Cardiac muscle cell (in vitro differentiated cells and primary cell): ENCODE measurements at places on chromosomes 12 and 14. TPM values are rescaled to one million over a fixed set of nuclear protein-coding genes. Genes with fewer than 3 reads are reported as not detected.
A peak's percentile ranks its signal among the peaks of the same experiment; 100 is the strongest.

- no peak overlapping the region for H3K4me3 ChIP-seq
- no peaks in the 10 kb centered on the region for H3K27me3 ChIP-seq
- H3K27ac ChIP-seq: no peak overlapping the region
- no peaks in the 10 kb centered on the region for H3K36me3 ChIP-seq
- H3K4me1 ChIP-seq: peaks cover 3% of the 10 kb centered on the region
Observed at GRCh38 chr12:9711664-9712063, 21.2 kb downstream of the CLECL1 start.

GRCh38 chr12:78641837-78642423 is 222.6 kb upstream of the SYT1 start:
- peaks cover 9% of the 10 kb centered on the region for H3K27me3 ChIP-seq
- no peaks in the 10 kb centered on the region for H3K4me1 ChIP-seq
- no peak for DNase-seq
- H3K4me3 ChIP-seq: no peak overlapping the region
- no peak overlapping the region for H3K27ac ChIP-seq
- H3K36me3 ChIP-seq: no peaks in the 10 kb centered on the region

GRCh38 chr14:23577710-23578392 is 739 bp downstream of the JPH4 start:
- no peaks in the 10 kb centered on the region for H3K36me3 ChIP-seq
- H3K4me1 ChIP-seq: peaks cover 5% of the 10 kb centered on the region
- peak overlapping the region; percentile 23 for H3K4me3 ChIP-seq
- H3K27me3 ChIP-seq: peaks cover 53% of the 10 kb centered on the region
- H3K27ac ChIP-seq: no peak overlapping the region
- DNase-seq: no peak

- no peak overlapping the region for H3K4me3 ChIP-seq
- no peak overlapping the region for H3K27ac ChIP-seq
- H3K27me3 ChIP-seq: no peaks in the 10 kb centered on the region
- no peaks in the 10 kb centered on the region for H3K4me1 ChIP-seq
- H3K36me3 ChIP-seq: no peaks in the 10 kb centered on the region
Observed at GRCh38 chr12:67988601-67989021, 636 bp upstream of the IFNG-AS1 start.

DNA sequence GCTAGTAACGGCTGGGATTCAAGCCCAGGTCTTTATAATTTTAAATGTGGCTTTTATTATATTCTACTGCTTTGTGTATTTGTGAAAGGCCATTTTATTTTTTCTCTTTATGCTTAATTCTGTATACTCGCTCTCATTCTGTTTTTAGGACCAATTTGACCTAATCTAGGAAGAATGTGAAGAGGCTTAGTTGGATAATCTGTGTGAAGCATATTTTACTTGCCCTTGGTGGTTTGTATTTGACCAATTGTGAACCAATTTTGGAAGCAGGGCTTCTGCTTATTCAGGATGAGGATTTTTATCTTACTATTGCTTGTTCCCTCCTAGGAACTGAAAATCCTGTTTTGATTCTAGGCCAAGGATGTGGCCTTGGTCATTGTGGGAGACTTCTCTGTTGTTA is 113.1 kb downstream of the TTC6 start:
- H3K36me3 ChIP-seq: no peaks in the 10 kb centered on the region
- DNase-seq: no peak
- peaks cover 6% of the 10 kb centered on the region for H3K27me3 ChIP-seq
- no peak overlapping the region for H3K27ac ChIP-seq
- no peaks in the 10 kb centered on the region for H3K4me1 ChIP-seq

- no peak overlapping the region for H3K4me3 ChIP-seq
- H3K27ac ChIP-seq: no peak overlapping the region
- no peak for DNase-seq
- no peaks in the 10 kb centered on the region for H3K27me3 ChIP-seq
- H3K4me1 ChIP-seq: peaks cover 18% of the 10 kb centered on the region
Observed at GRCh38 chr12:32120419-32120818, 13.8 kb downstream of the BICD1 start.

DNA sequence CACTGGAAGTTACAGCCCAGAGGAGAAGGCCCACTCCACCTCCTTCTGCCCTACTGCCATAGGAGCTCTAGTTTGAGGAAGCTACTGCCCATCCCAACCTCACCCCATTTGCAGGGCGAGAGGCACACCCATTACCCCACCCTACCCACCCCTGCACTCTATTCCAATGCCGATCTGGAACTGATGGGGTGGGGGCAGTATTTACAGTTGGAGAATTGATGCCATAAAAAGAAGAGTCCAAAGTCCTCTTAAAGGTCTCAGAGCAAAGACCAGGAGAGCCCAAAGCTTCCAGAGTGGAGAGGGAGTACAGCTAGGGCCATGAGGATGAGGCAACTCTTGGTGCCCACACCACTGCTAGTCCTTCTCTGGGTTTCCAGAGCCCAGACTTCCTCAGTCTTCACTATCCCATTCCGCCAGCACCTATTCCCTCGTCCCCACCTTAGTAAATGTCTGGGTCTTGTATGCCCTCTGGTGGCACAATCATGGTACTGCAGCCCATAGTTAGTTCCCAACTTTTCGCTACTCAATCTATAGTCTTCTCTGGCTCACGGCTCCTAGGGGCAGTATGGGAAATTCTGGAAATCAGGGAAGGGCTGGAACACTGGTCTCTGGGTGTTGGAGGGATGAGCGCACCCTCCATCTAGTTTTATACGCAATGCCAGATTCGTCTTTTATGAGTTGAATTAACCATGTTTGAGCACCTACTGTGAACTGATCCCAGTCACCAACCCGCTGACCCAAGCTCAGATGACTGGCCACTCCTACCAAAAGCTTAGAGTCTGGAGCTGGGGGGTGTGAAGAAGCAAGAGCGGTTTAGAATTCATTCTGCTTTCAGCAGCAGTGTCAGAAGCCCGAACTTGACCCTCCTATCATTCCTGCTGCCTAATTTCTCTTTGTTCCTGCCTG is 6.9 kb upstream of the ADCY6 start:
- no peaks in the 10 kb centered on the region for H3K4me1 ChIP-seq
- H3K27ac ChIP-seq: no peak overlapping the region
- no peak overlapping the region for H3K4me3 ChIP-seq
- DNase-seq: peak; percentile 87
- H3K36me3 ChIP-seq: no peaks in the 10 kb centered on the region

Gene FSCB
- 0.04 TPM in 1 of 2 replicates, not detected in the other for total RNA-seq

Gene TAC3
- 1.4 and 3.5 TPM in 2 replicates for total RNA-seq

Gene DENND5B
- total RNA-seq: 85.4 and 121 TPM in 2 replicates

- H3K27ac ChIP-seq: no peak overlapping the region
- DNase-seq: no peak
- H3K36me3 ChIP-seq: no peaks in the 10 kb centered on the region
Observed at GRCh38 chr12:9084417-9084816, 31.3 kb downstream of the A2M start.

- no peaks in the 10 kb centered on the region for H3K4me1 ChIP-seq
- DNase-seq: no peak
- no peak overlapping the region for H3K4me3 ChIP-seq
- H3K36me3 ChIP-seq: no peaks in the 10 kb centered on the region
Observed at GRCh38 chr12:100830003-100830795, 35.6 kb downstream of the ANO4 start.

GRCh38 chr12:14994610-14995009 is 21.8 kb downstream of the PDE6H start:
- H3K4me1 ChIP-seq: no peaks in the 10 kb centered on the region
- H3K4me3 ChIP-seq: no peak overlapping the region
- H3K36me3 ChIP-seq: no peaks in the 10 kb centered on the region
- no peak for DNase-seq

DNA sequence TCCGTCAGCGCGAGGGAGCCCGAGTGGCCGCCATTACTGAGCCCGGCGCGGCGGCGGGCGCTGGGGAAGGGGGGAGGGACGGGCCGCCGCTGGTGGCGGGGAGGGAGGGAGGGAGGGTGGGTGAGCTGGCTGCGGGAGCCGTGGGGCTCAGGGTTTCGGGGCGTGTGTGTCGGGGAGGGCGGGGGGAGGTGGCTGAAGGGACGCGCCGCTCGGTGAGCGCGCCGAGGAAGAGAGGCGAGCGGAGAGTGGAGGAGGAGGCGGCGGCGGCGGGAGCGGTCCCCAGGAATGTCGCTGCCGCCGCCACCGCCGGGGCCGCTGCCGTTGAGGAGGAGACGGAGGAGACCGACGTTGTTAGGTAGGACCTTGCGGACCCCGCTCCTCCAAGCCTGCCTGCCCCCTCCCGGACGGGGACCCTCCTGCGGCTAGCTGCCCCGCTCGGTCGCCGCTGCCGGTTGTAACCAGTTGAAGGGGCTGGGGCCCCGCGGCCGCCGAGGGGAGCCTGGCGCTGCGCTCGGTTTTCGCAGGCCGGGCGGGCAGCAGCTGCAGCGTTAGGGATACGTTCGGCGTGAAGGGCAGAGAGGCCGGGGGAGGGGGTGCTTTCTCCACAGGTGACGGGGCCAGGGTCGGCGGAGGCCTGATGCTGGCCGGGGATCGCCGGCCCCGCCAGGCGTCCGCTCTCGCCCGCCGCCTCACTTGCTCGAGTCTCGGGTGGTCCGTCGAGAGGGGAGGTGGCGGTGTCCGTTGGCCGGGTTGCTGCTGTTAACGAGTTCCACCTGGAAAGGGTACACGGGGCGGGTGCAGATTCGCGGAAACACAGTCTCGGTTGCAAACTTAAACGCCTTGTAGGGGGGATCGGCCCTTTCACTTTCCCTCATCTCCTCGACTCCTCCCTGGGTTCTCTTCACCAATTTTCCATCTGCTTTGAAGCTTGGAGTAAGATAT is at the start of gene ARHGAP5:
TSS of gene ARHGAP5 (plus strand) at position 224 of the 942 bp plus-strand sequence. CDS start 13,366 bp downstream, outside the sequence.
- H3K4me3 ChIP-seq: peak within 1 kb of the TSS; percentile 83
- H3K27ac ChIP-seq: peak within 1 kb of the TSS; percentile 97
- H3K27me3 ChIP-seq: no peaks in the 10 kb centered on the region
- H3K36me3 ChIP-seq: no peaks in the 10 kb centered on the region

DNA sequence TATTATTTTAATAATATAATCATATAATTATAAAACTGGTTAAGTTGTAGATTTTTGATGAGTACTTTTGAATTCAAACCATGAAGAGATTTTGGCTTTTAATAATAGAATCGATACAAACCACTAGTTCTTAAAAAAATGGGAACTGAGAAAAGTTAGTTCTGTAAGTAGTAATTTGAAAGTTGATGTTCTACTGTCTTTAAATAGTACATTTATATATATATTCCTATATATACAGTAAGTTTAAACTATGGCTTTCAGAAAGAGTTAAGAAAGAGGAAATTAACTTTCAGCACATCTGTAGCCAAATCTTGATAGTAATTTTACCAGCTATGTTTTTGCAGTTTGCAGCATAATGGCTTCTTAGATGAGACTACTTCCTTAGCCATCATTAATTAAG is 7.8 kb downstream of the LRRK2 start:
- H3K27me3 ChIP-seq: no peaks in the 10 kb centered on the region
- H3K27ac ChIP-seq: no peak overlapping the region
- peaks cover 28% of the 10 kb centered on the region for H3K4me1 ChIP-seq
- no peaks in the 10 kb centered on the region for H3K36me3 ChIP-seq

Gene SYT1
- total RNA-seq: 0.63 and 0.66 TPM in 2 replicates

GRCh38 chr12:93230326-93230720 is 147.4 kb upstream of the NUDT4 start:
- no peak overlapping the region for H3K4me3 ChIP-seq
- H3K27me3 ChIP-seq: no peaks in the 10 kb centered on the region
- DNase-seq: no peak
- no peaks in the 10 kb centered on the region for H3K36me3 ChIP-seq
- peaks cover 5% of the 10 kb centered on the region for H3K4me1 ChIP-seq
- H3K27ac ChIP-seq: no peak overlapping the region

Gene PTPRB
- total RNA-seq: 0.21 and 0.25 TPM in 2 replicates

Gene RPGRIP1
- 0.14 TPM in 1 of 2 replicates, not detected in the other for total RNA-seq

Gene NID2
- 275 and 538 TPM in 2 replicates for total RNA-seq

DNA sequence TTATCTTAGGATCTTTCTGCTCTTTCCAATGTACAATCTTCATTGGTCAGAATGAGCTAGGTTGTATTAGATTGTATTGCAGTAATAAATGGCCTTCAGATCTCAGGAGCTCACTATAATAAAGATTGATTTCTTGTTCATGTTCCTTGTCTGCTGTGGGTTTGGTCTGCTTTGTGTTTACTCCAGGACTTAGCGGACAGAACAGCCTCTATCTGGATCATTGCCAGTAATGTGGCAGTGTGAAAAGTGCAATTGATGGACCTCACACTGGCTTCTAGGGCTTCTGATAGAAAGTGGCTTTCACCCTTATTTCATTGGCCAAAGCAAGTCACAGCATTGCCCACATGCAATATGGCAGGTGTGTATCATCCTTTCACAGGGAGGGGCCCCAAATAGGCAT is 81.2 kb downstream of the BTG1 start:
- no peak overlapping the region for H3K27ac ChIP-seq
- no peaks in the 10 kb centered on the region for H3K36me3 ChIP-seq
- peak; percentile 58 for DNase-seq
- H3K4me1 ChIP-seq: peaks cover 52% of the 10 kb centered on the region
- H3K27me3 ChIP-seq: no peaks in the 10 kb centered on the region

Gene LTBP2
- 4.4 and 5.4 TPM in 2 replicates for total RNA-seq

DNA sequence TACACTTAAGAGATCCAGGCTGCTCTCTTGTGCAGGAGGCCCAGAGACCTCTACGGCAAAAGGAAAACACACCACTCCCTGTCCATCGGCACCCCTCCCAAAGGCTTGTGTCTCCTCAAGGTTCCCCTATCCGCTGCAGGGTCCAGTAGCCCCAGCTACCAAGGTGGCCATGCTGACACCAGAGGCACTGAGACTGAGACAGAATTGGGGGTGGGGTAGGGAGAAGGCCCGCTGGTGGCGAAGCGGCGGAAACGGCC is 590 bp downstream of the DDIT3 start:
- peak overlapping the region; percentile 99 for H3K27ac ChIP-seq
- peak overlapping the region; percentile 80 for H3K4me3 ChIP-seq
- no peak for DNase-seq
- H3K36me3 ChIP-seq: peaks cover 28% of the 10 kb centered on the region

DNA sequence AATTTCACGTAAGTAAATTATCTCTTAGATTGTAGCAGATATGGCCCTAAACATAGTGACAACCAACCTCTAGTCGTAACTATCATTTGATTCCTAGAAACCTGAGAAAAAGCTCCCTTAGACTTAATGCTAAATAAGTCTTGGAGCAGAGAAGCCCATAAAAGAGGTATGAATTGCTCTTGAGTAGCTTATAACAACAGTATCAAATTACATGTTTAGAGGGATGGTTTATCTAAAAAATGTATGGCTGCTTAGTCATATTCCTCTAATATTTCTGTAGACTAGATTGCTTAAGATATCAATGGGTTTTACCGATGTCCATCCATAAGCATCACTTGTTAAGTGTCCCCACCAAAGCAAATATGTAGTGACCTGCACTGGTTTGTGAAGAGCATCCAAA is 259.7 kb downstream of the NELL2 start:
- H3K27me3 ChIP-seq: no peaks in the 10 kb centered on the region
- H3K4me1 ChIP-seq: no peaks in the 10 kb centered on the region
- no peak overlapping the region for H3K27ac ChIP-seq
- H3K36me3 ChIP-seq: no peaks in the 10 kb centered on the region

Gene TPH2
- not detected in 2 replicates for total RNA-seq

DNA sequence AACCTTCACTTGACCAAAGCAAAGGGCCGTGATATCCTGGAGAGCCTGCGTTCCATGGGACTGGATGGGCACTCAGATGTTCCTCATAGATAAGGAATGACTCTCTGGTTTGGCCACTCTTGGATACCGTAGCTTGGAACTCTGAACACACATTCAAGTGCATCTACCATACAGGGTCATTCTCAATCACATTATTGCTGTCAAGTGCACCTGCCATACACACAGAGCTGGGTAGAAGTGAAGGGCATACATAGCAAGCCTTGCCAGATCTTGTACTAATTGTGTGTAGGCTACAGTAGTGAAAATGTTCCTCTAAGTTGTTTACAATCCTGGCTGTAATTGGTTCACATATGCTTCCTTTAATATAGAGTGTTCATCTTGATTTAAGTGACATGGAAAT is 58.3 kb downstream of the PELI2 start:
- no peak for DNase-seq
- no peak overlapping the region for H3K4me3 ChIP-seq
- H3K36me3 ChIP-seq: no peaks in the 10 kb centered on the region
